ENCODE measurements at places on chromosomes 3 and 15. TPM values are rescaled to one million over a fixed set of nuclear protein-coding genes. Genes with fewer than 3 reads are reported as not detected.

DNA sequence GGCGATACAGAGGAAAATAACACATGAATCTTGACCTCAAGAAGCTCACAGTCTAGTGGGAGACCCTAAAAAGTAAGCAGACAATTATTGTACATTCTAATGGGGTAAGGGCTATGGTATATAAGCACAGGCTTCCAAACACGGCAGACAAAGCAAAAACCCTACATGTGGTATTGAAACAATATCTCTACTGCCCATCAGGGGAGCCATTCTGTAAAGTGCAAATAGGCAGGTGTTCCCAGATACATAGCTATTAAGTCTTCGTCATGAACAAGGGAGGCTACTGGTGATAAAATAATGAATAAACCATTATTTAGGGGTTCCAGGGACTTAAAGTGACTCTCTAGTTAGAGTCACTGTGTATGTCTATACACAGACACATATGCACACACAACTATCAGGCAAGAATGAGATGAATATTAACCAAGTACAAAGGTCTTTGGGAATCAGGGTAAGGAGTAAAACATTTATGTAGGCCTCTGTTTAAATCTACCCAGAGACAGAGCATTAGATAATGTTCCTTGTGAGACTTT is 38.7 kb upstream of the ASB14 start:
- H3K36me3 ChIP-seq, result no peaks in the 10 kb centered on the region
- H3K4me1 ChIP-seq, result no peaks in the 10 kb centered on the region
- no peak overlapping the region for H3K4me3 ChIP-seq
- no peak for DNase-seq
- H3K27me3 ChIP-seq, result no peaks in the 10 kb centered on the region

- H3K27me3 ChIP-seq, result no peaks in the 10 kb centered on the region
- no peak overlapping the region for H3K27ac ChIP-seq
- no peaks in the 10 kb centered on the region for H3K4me1 ChIP-seq
Measured at GRCh38 chr3:64674591-64675076, 13.2 kb downstream of the ADAMTS9 start.

SERF2 gene
- 1,223 TPM for total RNA-seq

MYZAP gene
- 11.7 TPM for total RNA-seq

All from colonic mucosa (tissue), 4 donors.